Type B pancreatic cell (in vitro differentiated cells): ENCODE measurements at places on chromosomes 2 and 18. TPM values are rescaled to one million over a fixed set of nuclear protein-coding genes. Genes with fewer than 3 reads are reported as not detected.

GRCh38 chr2:6793913-6794312, 71.8 kb downstream of the CMPK2 start:
- H3K27me3 ChIP-seq: peaks cover 3% of the 10 kb centered on the region
- no peak overlapping the region for H3K4me3 ChIP-seq
- no peak for DNase-seq
- H3K36me3 ChIP-seq: no peaks in the 10 kb centered on the region
- H3K27ac ChIP-seq: peak overlapping the region; percentile 30

GRCh38 chr2:99643787-99644418, 154.1 kb upstream of the REV1 start:
- no peak for DNase-seq
- H3K36me3 ChIP-seq: no peaks in the 10 kb centered on the region
- H3K27ac ChIP-seq: no peak overlapping the region
- H3K4me3 ChIP-seq: no peak overlapping the region

- H3K4me1 ChIP-seq: peaks cover 60% of the 10 kb centered on the region
- DNase-seq: no peak
- H3K36me3 ChIP-seq: no peaks in the 10 kb centered on the region
- H3K27ac ChIP-seq: no peak overlapping the region
These were observed 18.7 kb downstream of the PCARE start for GRCh38 chr2:29055601-29056000.

DNA sequence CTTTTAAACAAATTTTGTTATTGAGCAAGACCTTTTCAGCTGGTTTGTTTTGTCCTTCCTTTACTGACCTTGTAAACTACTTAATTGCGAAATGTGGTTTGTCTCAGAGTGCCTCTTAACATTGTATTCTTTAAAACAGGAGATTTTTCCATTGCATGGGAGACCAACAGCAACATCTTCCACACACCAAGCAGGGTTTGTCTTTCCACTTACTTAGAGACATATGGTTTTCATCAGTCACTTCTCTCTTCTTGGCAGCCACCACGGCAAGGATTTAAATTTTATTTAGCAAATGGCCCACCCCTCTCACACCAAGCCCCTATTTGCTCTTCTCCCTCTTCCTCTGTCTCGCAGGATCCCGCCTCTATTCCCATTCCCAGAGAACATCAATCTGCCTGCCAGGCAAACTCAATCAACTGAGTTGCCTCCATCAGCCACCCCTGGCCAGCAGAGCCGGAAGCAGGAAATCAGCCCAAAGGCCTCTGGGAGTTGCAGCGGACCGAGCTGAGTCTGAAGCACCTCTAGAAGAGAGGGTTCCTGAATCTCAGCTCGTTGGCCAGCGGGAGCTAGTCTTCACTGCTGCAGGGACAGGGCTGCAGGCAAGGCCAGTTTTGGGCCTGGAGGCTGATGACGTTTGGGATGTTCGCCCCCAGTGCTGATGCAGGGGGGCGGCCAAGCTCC, 11.3 kb upstream of the CIB4 start:
- peaks cover 28% of the 10 kb centered on the region for H3K4me1 ChIP-seq
- no peaks in the 10 kb centered on the region for H3K36me3 ChIP-seq
- peak overlapping the region; percentile 1 for H3K4me3 ChIP-seq
- no peak overlapping the region for H3K27ac ChIP-seq
- DNase-seq: no peak
- H3K27me3 ChIP-seq: peaks cover 11% of the 10 kb centered on the region

DNA sequence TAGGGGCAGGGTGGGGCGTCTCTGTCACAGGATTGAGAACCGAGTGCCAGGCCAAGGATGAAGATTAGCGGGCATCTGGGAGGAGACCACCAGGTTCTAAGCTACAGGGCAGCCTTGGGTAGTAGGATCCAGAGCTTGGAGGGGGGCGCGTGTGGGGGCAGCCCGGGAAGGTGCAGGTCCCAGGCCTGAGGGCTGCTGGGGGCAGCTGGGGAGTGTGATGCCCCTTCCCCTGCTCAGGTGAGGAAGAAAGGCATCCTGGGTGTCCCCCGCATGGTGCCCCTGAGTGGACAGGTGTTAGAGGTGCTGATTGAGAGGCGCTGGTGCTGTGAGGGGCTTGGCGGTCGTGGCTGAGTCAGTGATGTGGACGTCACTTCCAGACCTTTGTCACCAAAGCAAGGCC, 33.9 kb upstream of the MBP start:
- no peak for DNase-seq
- H3K4me1 ChIP-seq: peaks cover 27% of the 10 kb centered on the region
- no peak overlapping the region for H3K27ac ChIP-seq
- H3K4me3 ChIP-seq: no peak overlapping the region
- no peaks in the 10 kb centered on the region for H3K36me3 ChIP-seq

DNA sequence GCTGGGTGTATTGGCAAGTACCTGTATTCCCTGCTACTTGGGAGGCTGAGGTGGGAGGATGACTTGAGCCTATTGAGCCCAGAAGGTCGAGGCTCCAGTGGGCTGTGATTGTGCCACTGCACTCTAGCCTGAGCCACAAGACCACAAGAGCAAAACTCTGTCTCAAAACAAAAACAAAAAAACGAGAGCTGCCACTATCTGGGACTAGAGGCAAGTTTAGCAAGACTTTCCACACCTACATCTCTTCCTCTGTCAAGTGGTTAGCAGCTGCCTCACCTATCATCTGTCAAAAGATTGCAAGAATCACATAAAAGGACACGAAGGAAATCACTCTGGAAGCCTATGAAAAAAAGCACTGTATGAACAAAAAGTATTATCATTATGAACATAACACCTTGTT, 55.2 kb upstream of the RIOK3 start:
- H3K4me3 ChIP-seq: no peak overlapping the region
- H3K27me3 ChIP-seq: no peaks in the 10 kb centered on the region

The CYRIA gene
- 6.5 and 28.2 TPM in 2 replicates for total RNA-seq

DNA sequence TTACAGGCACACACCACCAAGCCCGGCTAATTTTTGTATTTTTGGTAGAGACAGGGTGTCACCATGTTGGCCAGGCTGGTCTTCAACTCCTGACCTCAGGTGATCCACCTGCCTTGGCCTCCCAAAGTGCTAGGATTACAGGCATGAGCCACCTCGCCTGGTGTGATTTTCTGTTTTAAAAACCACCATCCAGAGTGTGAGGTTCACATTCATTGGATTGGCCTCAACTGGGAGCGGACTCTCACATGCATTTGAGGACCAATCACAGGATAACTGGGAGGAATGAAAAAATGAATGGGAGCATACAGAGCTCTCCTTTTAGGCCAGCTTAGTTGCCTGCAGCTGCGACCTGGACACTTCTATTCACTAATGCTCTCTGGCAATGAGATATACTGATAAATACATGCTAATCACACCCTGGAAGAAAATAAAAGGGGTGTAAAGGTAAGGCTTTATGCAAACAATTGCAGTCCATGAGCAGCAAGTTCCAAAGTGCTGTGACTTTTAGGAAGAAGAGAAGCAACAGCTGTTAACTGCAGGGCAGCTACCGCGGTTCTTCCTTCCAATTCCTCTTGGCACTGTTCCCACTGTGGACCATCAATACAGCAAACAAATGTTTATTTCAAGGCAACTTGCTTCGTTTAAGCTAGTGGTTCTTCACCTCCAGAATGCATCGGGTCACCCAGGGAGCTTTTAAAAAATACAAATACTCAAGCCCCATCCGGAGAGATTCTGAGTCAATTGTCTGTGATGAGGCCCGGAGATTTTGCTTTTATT, 49.5 kb upstream of the FZD5 start:
- no peak overlapping the region for H3K27ac ChIP-seq
- no peaks in the 10 kb centered on the region for H3K4me1 ChIP-seq
- no peaks in the 10 kb centered on the region for H3K27me3 ChIP-seq
- peaks cover 5% of the 10 kb centered on the region for H3K36me3 ChIP-seq
- H3K4me3 ChIP-seq: no peak overlapping the region

GRCh38 chr18:57811477-57812125, 8.5 kb upstream of the ATP8B1 start:
- H3K36me3 ChIP-seq: no peaks in the 10 kb centered on the region
- no peak overlapping the region for H3K4me3 ChIP-seq
- H3K4me1 ChIP-seq: no peaks in the 10 kb centered on the region
- DNase-seq: no peak
- no peak overlapping the region for H3K27ac ChIP-seq

DNA sequence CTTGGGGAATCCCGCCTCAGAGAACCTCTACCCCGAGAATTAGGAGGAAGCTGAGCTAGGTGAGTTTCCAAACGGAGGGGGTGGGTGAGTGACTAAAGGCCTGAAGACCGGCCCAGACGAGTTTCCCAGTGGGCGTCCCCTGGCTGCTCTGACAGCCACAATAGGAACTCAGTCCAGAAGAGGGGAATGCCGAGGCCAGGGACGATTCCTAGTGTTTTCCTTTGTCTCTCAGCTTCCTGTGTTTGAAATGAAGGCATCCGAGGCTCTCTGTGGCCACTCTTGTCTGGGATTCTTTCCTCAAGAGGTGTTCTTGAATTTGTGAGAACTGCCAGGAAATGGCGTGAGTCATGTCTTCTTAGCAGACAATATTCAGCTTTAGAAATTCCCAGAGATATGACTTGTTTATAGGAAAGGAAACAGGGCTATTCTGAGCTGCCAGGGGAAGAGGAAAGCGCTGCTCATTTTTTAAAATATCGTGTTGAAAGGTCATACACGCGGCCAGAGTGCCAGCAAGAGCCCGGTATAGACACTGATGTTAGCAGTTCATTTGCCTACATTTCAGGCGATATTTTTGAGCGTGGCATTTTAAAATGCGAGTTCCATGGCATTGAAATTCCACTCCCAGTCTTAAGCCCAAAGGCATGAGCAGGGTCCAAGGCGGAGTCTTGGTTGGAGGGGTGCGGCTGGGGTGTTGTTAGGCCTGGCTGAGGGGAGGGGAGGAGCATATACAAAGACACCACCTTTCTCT, 169.1 kb upstream of the KLF7 start:
- H3K4me1 ChIP-seq: peaks cover 22% of the 10 kb centered on the region
- H3K27me3 ChIP-seq: peaks cover 6% of the 10 kb centered on the region
- no peaks in the 10 kb centered on the region for H3K36me3 ChIP-seq
- DNase-seq: no peak
- peak overlapping the region; percentile 15 for H3K27ac ChIP-seq
- H3K4me3 ChIP-seq: peak overlapping the region; percentile 51

DNA sequence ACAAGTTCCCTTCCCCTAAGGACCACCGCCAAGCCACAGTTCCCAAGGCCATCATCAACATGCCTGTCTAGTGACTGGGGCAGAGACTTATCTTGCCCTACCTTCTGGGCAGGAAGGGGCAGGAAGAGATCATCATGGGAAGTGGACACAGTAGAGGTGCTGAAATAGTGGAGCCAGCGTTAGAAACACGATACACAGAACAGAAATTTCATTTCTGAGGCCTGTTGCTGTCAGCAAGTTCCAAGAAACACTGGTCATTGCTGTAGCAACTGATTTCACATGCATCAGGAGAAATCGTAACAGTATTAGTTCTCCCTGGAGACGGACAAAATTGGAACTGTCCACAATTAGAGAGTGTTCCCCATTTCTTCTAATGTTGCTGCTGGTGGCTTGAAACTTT, 83.0 kb downstream of the COLEC12 start:
- no peak overlapping the region for H3K27ac ChIP-seq
- peaks cover 42% of the 10 kb centered on the region for H3K4me1 ChIP-seq
- H3K36me3 ChIP-seq: peaks cover 4% of the 10 kb centered on the region
- DNase-seq: no peak

DNA sequence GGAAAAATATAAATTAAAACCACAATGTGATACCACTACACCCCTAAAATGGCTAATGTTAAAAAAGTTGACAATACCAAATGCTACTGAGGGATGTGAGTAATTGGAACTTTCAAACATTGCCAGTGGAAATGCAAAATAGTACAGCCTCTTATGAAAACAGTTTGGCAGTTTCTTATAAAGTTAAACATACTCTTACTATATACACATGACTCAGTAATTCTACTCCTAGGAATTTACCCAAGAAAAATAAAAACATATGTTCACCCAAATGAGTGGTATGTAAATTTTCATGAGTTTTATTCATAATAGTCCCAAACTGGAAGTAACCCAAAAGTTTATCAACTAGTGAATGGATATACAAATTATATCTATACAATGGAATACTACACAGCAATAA, 228.0 kb downstream of the CYP26B1 start:
- no peaks in the 10 kb centered on the region for H3K36me3 ChIP-seq
- no peak for DNase-seq
- no peak overlapping the region for H3K4me3 ChIP-seq
- H3K27ac ChIP-seq: no peak overlapping the region
- peaks cover 17% of the 10 kb centered on the region for H3K27me3 ChIP-seq
- H3K4me1 ChIP-seq: peaks cover 3% of the 10 kb centered on the region

DNA sequence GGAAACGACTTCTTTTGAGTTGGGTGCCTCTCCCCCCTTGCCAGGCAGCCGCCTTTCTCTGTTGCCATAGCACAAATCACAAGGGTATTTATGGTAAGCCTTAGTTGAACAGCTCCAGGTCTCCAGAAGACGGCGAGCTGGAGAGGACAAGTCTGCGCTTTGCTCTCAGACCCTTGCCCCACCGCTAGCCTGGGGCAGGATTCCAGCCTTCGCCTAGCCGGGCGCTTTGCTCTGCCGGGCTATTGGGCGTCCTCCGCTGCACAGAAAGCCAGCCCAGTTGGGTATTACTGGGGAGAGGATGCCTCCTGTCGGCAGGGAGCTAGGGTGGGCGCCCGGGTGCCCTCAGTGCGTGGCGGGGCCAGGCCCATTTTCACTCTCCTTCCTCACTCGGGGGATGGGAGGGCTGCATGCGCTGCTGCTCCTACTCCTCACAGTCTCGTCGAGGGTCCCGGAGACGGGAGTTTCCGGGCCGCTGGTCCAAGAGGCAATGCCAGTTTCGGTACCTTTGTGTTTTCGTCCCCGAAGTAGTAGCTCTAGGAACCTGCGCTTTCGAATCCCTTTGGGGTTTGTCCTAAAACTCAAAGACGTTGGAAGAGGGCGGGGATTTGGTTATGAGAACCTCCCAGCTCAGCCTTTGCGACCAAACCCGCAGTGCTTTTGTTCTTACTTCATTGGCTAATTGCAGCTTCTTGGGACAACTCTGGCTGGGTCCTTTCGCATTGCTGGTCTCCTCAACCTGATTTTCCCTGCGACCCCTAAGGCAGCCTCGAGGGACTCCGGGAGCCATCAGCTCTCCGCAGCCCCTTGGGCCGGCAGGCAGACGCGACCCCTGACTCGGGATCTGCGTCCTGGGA, 3.6 kb upstream of the DLX2 start:
- no peak for DNase-seq
- peak overlapping the region; percentile 69 for H3K4me3 ChIP-seq
- H3K4me1 ChIP-seq: peaks cover 8% of the 10 kb centered on the region
- H3K27me3 ChIP-seq: peaks cover 80% of the 10 kb centered on the region
- no peak overlapping the region for H3K27ac ChIP-seq
- no peaks in the 10 kb centered on the region for H3K36me3 ChIP-seq

- H3K36me3 ChIP-seq: peaks cover 9% of the 10 kb centered on the region
- H3K4me3 ChIP-seq: peak within 1 kb of the TSS; percentile 94
- peaks cover 27% of the 10 kb centered on the region for H3K27me3 ChIP-seq
- H3K4me1 ChIP-seq: peaks cover 17% of the 10 kb centered on the region
- DNase-seq: peak; percentile 77
These were observed at the start of gene LAMA1 for GRCh38 chr18:7117390-7118355. Gene LAMA1, minus strand, starts transcription at chr18:7117797. Its CDS starts 77 bp downstream, at chr18:7117720.

- H3K27ac ChIP-seq: no peak overlapping the region
- H3K27me3 ChIP-seq: no peaks in the 10 kb centered on the region
- H3K4me3 ChIP-seq: no peak overlapping the region
- DNase-seq: no peak
- H3K36me3 ChIP-seq: no peaks in the 10 kb centered on the region
These were observed 46.4 kb upstream of the RNF152 start for GRCh38 chr18:61939046-61939674.

The GPR45 gene
- total RNA-seq: not detected in 2 replicates

The NPHP1 gene
- total RNA-seq: 2.9 and 8.2 TPM in 2 replicates
